ENCODE measurements at places on chromosomes 6 and 20.
A peak's percentile ranks its signal among the peaks of the same experiment; 100 is the strongest.

- DNase-seq: no peak
These were observed 240.9 kb upstream of the RNF217 start for GRCh38 chr6:124721331-124721730.

DNA sequence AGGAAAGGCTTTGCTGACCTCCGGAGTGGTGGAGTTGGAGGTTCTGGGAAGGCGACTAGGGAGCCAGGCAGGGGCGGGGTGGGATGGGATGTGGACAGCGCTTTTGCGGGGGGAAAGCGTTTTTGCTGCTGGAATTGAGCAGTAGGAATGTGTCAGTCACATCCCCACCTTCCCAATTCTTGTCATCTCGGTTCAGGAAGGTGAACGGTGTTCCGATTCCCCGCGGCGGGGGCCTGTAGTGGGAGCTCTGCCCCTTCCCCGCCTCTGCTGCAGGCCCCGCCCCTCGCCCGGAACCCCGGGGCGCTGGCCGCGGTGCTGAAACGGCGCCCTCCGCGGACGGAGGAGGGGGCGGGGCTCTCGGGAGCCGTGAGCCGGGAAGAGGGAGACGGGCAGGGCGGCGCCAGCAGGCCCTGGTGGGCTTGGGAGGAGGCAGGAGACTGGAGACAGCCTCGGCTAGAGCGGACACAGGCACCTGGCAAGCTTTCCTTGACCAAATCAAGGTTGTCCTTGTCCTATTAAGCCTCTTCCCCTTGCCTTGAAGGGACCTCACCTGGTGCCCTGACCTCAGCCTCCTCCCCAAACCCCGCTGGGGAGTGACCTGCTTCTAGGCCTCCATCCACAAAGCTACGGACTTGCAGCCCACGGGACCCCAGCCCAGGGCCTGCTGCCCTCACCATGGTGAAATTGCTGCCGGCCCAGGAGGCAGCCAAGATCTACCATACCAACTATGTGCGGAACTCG, at the start of gene LHFPL5:
TSS of gene LHFPL5 (plus strand) at position 357 of the 741 bp plus-strand sequence. CDS start at position 676, 319 bp downstream.
- DNase-seq: no peak

GRCh38 chr20:13493143-13493542, 145.6 kb downstream of the TASP1 start:
- DNase-seq: no peak

DNA sequence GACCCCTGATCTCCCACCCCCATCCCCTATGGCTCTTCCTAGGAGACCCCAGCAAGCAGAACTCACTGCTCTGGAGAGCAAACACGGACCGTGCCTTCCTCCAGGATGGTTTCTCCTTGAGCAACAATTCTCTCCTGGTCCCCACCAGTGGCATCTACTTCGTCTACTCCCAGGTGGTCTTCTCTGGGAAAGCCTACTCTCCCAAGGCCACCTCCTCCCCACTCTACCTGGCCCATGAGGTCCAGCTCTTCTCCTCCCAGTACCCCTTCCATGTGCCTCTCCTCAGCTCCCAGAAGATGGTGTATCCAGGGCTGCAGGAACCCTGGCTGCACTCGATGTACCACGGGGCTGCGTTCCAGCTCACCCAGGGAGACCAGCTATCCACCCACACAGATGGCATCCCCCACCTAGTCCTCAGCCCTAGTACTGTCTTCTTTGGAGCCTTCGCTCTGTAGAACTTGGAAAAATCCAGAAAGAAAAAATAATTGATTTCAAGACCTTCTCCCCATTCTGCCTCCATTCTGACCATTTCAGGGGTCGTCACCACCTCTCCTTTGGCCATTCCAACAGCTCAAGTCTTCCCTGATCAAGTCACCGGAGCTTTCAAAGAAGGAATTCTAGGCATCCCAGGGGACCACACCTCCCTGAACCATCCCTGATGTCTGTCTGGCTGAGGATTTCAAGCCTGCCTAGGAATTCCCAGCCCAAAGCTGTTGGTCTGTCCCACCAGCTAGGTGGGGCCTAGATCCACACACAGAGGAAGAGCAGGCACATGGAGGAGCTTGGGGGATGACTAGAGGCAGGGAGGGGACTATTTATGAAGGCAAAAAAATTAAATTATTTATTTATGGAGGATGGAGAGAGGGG, 1.4 kb downstream of the LTA start:
- no peak for DNase-seq

GRCh38 chr20:47785854-47786764, 828 bp upstream of the SULF2 start:
- peak; percentile 30 for DNase-seq

DNA sequence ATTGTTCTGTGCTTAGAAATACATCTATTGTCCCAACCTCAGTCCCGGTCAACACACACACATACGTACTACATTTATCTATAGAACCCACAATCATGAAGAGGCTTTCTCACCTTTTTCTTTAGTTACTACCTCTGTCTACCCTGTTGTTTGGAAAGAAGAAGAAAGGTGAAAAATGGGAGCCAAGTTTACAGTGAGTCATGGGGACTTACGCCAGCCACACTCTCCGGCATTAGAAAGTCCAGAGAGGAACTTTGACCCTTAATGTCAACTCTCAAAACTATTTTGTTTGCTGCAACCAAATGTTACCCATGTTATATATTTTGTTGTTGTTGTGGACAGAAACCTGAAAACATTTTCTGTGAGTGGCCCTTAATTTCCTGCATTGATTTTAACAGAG, 259.1 kb downstream of the ZFAND3 start:
- DNase-seq: no peak

- DNase-seq: no peak
These were observed 130.7 kb downstream of the DLL1 start for GRCh38 chr6:170160031-170160627.

- DNase-seq: no peak
These were observed 646.5 kb upstream of the EPHA7 start for GRCh38 chr6:94065707-94066337.

- DNase-seq: no peak
These were observed 35.4 kb upstream of the ZNFX1 start for GRCh38 chr20:49313283-49313682.

DNA sequence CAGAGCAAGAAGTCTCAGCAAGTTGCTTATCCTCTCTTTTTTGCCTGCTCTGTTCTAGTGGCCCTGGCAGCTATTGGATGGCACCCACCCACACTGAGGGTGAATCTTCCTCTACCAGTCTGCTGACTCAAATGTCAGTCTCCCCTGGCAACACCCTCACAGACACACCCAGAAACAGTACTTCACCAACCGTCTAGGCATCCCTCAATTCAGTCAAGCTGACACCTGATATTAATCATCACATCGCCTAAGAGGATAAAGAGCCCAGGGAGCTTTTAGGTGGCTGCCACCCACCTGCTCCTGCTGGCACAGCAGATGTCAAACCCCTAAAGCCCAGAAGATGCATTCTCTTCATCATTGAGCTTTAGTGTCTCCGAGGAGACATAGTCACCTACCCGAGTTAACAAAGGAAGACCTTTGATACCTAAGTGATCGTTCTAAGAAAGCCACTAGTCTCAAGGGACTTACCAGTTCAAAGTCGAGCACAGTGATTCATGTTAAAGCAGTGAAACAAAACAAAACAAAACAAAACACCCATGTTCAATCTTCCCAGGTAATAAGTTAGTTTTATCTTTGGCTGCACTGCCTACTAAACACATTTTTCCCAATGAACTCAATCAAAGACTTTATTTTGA, 97.7 kb upstream of the KCNQ5 start:
- DNase-seq: no peak

DNA sequence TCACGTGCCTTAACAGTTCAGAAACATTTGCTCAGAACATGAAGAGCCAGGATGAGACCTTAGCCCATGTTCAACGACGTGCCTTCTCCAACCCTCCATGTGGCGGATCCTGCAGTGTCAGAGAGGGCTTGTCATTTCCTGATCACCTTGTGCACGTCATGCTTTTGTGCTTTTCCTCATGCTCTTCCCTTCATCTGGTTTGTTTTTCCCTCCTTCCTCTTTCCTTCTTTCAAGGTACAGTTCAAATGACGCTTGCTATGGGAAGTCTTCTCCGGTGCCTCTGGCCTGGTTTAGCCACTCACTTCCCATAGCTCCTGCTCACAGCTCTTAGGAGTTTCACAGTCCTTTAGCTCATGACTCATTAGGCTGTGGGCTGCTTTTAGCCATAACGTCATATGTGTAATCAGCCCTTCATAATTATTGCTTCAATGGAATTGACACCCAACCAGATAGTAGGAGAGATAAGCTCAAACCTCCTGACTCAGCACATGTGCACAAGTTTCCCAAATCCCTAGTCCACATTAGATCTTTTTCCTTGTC, 102.7 kb upstream of the CNKSR3 start:
- peak; percentile 21 for DNase-seq

- no peak for DNase-seq
These were observed 12.7 kb upstream of the DCBLD1 start for GRCh38 chr6:117469791-117470190.

GRCh38 chr6:48036316-48036715, 74.7 kb downstream of the PTCHD4 start:
- peak; percentile 56 for DNase-seq
